ENCODE measurements at places on chromosomes 6 and 20. TPM values are rescaled to one million over a fixed set of nuclear protein-coding genes. Genes with fewer than 3 reads are reported as not detected.

Gene BTNL2
- not detected for total RNA-seq

Gene SMOC2
- total RNA-seq = not detected

Gene CRISP3
- not detected for total RNA-seq

DNA sequence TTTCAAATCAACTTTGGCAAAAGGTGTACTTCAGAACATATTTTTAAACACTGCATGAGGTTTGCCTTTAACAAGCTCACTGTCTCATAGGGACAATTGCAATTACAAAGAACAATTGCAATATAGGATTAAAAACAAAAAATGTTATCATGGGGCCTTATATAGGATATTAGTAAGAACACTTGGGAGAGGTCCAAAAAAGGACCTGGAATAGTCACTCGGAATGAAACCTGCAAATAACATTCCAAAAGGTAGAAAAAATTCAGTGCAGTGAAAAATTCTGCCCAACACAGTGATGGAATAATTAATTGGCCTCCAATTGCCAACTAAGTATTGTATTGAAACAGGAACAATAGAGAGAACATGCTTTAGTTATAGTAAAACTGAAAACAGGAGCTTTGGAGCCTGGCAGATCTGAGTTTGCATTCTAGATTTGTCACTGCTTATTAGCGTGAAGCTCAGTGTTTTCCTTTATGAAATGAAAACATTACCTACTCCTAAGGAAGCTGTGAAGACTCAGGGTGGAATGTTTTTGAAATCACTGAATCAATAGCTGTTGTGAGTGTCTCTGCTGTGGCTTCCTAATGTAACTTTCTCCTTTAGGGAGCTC lies 172.6 kb upstream of the BMP5 start:
- DNase-seq = no peak

DNA sequence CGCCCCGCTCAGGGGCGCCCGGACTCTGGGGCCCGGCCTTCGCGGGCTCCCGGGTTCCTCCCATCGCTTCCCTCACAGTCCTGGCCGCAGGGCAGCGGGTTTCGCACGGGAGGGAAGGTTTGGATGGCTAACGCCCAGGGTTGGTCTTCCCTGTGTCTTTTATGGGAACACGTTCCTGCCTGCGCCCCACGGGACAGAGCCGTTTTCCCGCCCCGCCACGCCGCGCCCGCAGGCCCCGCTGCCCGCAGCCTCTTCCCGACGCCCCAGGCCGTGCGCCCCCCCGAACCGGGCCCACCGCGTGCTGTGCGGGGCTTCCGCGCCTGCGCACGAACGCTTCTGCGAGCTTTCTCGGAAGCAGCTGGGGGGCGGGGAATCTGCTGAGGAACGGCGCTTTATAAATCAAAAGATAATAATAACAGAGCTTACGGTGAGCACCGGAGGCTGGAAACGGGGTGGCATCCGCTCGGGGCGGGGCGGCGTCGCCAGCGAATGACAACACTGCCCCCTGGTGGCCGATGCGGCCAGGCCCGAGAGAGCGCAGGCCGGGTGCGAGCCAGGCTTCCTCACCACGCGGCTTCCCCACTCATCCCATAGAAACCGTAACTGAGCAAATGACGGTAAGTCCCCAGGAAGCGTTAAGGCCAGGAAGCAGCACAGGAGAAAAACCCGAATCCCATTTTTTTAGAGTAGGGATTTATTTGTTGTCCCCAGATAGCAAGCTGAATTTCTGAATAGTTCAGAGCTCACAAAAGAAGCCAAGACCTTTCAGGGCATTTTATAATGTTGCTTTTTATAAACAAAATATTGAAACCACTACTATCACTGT lies 116.4 kb downstream of the MYLK4 start:
- DNase-seq = peak; percentile 70

- peak; percentile 8 for DNase-seq
Measured at GRCh38 chr6:18263418-18264218, 712 bp downstream of the DEK start.

DNA sequence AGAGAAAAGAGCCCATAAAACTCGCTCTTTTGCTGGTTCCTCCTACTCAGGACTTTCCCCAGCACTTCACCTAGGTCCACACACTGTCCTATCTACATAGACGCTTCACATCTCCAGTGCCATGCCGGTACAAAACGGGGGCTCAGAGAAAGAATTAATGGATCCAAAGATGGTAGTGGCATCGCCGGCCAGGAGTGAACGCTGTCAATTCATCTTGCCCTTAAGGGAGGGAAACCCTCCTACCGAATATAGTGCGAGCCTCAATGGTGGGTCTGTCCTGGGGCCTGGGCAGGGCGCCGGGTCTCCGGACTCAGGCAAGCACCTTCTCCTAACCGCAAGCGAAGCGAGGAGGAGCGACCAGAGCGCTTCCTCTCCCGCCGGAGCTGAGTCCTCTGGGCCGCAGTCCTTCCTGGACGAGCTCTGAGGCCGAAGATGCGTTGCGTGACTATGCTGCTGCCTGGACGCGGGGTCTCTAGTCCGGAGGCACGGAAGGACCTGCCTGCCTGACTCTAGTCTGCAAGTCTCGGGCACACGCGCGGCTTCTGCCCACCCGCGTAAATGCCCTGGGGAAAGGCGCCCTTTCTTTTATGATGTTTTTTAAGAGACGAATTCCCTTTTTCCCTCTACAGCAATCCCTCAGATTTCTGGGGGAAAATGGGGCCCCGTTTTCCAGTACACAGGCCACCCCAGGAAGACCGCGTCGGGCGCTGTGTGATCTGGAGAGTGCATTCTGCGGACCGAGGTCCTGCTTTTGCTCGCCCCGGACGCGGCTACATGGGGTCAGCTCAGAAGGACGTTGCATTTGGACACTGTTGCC lies 100.1 kb upstream of the PRDM1 start:
- DNase-seq = no peak

- no peak for DNase-seq
Measured at GRCh38 chr6:130933712-130934200, 106.5 kb downstream of the SMLR1 start.

DNA sequence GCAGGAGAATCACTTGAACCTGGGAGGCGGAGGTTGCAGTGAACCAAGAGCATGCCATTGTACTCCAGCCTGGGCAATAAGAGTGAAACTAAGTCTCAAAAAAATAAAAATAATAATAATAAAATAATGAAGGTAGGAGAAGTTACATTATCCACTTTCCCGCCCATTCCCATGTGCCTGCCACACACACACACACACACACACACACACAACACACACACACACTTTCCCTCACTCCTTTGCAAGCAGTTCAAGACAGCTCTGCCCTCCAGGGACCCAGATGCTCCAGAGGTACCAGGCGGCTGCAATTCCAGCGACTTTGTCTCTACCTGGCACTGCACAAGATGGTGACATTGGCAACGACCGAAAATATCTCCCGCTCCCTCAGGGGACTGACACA lies 224.8 kb upstream of the JARID2 start:
- DNase-seq = no peak

- no peak for DNase-seq
Measured at GRCh38 chr6:56450882-56451739, 191.6 kb downstream of the DST start.

Measured in activated T-helper 1 cell treated with anti-CD3 and anti-CD28 coated beads, Interleukin-12 subunit alpha, Interleukin-12 subunit beta, Interleukin-2, Interleukin-4 antibody, amounts not matched to agents 30 ng/mL and 10 ng/mL and 1 ng/mL, durations not matched to agents 14 hours and 24 hours and 36 hours (primary cell).